ENCODE measurements at places on chromosomes 7 and 10. TPM values are rescaled to one million over a fixed set of nuclear protein-coding genes. Genes with fewer than 3 reads are reported as not detected.

SPDYE3 gene
- not detected for total RNA-seq

LEP gene
- 0.97 TPM for total RNA-seq

LRRC4 gene
- total RNA-seq: 11.2 TPM

IGF2BP3 gene
- total RNA-seq: 1.6 TPM

LDB3 gene
- 67.9 TPM for total RNA-seq
